SJSA1 (cell line): ENCODE measurements at places on chromosomes 4 and X. TPM values are rescaled to one million over a fixed set of nuclear protein-coding genes. Genes with fewer than 3 reads are reported as not detected.

- H3K27ac ChIP-seq = no peak overlapping the region
- no peak overlapping the region for H3K4me3 ChIP-seq
- H3K36me3 ChIP-seq = no peaks in the 10 kb centered on the region
- no peaks in the 10 kb centered on the region for H3K27me3 ChIP-seq
Observed at GRCh38 chr4:2785613-2786012, 7.3 kb upstream of the SH3BP2 start.

- no peak overlapping the region for H3K27ac ChIP-seq
- no peaks in the 10 kb centered on the region for H3K4me1 ChIP-seq
- no peaks in the 10 kb centered on the region for H3K36me3 ChIP-seq
- no peak overlapping the region for H3K4me3 ChIP-seq
- no peak for DNase-seq
- H3K27me3 ChIP-seq = no peaks in the 10 kb centered on the region
Observed at GRCh38 chr4:8761167-8761823, 110.3 kb downstream of the HMX1 start.

- no peak for DNase-seq
- H3K36me3 ChIP-seq = no peaks in the 10 kb centered on the region
- no peak overlapping the region for H3K4me3 ChIP-seq
- no peak overlapping the region for H3K27ac ChIP-seq
- H3K27me3 ChIP-seq = no peaks in the 10 kb centered on the region
Observed at GRCh38 chr4:36651253-36651652, 369.8 kb downstream of the DTHD1 start.

GRCh38 chrX:153938226-153938786 is 3.5 kb upstream of the NAA10 start:
- H3K27ac ChIP-seq = no peak overlapping the region
- H3K27me3 ChIP-seq = no peaks in the 10 kb centered on the region
- H3K4me1 ChIP-seq = peaks cover 3% of the 10 kb centered on the region; the same call in 1 of the 2 replicates

- no peak overlapping the region for H3K4me3 ChIP-seq
- H3K36me3 ChIP-seq = peaks cover 59% of the 10 kb centered on the region
- H3K27ac ChIP-seq = no peak overlapping the region
- H3K27me3 ChIP-seq = no peaks in the 10 kb centered on the region
- H3K4me1 ChIP-seq = no peaks in the 10 kb centered on the region
- no peak for DNase-seq
Observed at GRCh38 chr4:10074076-10074766, 42.4 kb downstream of the WDR1 start.

- DNase-seq = peak; percentile 43
- no peak overlapping the region for H3K27ac ChIP-seq
- H3K27me3 ChIP-seq = no peaks in the 10 kb centered on the region
- no peaks in the 10 kb centered on the region for H3K36me3 ChIP-seq
- peaks cover 13% of the 10 kb centered on the region for H3K4me1 ChIP-seq
Observed at GRCh38 chr4:95124906-95125504, 367.2 kb downstream of the BMPR1B start.

DNA sequence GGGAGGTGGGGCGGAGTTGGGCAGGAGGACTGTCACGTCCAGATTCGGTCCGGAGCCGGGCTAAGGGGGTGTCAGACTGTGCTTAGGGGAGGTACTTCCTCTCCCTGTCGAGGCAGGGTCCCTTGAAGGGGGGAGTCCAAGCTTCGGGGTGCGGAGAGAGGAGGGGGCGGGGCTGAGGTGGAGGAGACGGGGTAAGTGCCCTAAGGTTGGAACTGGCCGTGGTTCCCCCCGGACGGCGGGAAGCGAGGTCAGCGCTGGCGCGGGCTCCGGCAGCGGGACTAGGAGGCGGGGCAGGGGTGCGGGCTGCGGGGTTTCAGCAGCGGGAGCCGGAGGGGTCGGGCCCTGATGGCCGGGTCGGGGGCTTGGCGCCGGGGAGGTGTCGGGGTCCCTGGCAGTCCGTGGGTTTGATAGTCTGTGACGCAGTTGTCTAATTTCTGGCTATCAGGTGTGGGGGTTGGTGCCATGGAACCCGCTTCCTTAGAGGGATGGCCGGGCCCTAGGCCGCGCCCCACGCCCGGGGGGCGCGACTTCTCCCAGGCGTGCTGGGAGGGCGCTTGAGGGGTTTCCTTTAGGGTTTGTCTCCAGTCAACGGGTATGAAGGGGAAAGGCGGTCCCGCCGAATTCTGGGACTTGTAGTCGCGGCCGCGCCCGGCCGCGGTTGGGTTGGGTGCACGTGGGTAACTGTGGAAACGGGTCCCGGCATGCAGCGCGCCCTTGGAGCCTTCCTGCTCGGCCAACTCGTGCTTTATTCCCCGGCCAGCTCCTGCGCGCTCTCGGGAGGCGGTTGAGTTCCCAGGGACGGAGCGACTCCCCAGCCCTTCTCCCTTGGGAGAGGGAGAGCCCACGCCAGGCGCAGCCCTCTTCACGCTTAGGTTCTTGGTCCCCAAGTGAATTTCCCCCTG is 1.5 kb downstream of the DCUN1D4 start:
- peak overlapping the region; percentile 77 for H3K4me3 ChIP-seq
- H3K27me3 ChIP-seq = no peaks in the 10 kb centered on the region
- peaks cover 6% of the 10 kb centered on the region for H3K4me1 ChIP-seq

DNA sequence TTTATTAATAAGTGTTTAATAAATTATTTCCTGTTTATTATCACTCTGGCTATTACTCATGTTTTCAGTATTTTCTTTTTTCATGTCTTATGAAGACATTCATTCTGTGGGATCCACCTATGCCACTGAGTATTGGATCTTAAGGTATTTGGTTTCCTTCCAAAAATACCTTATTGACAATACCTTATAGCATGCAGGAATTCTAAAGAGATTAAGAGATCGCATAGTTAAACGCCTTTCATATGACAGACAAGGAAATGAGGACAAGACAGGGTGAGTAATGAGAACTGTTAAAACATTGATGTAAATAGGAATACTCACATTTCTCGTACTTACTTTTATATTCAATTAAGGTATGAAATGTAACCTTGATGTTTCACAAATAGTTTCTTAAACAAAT is 38.2 kb upstream of the TMPRSS11B start:
- no peaks in the 10 kb centered on the region for H3K4me1 ChIP-seq
- H3K4me3 ChIP-seq = no peak overlapping the region
- no peaks in the 10 kb centered on the region for H3K36me3 ChIP-seq

- no peaks in the 10 kb centered on the region; the same call in 1 of the 2 replicates for H3K4me1 ChIP-seq
- no peaks in the 10 kb centered on the region for H3K36me3 ChIP-seq
- DNase-seq = no peak
- H3K4me3 ChIP-seq = no peak overlapping the region
- no peak overlapping the region for H3K27ac ChIP-seq
Observed at GRCh38 chr4:99821918-99822503, 5.4 kb downstream of the DAPP1 start.

GRCh38 chrX:9462456-9462855 is 2.4 kb upstream of the TBL1X start:
- peaks cover 29% of the 10 kb centered on the region for H3K4me1 ChIP-seq
- H3K4me3 ChIP-seq = no peak overlapping the region

GRCh38 chrX:45381366-45381765 is 180.7 kb upstream of the DIPK2B start:
- no peaks in the 10 kb centered on the region for H3K36me3 ChIP-seq
- H3K27ac ChIP-seq = no peak overlapping the region
- H3K4me3 ChIP-seq = no peak overlapping the region
- no peaks in the 10 kb centered on the region for H3K4me1 ChIP-seq

DNA sequence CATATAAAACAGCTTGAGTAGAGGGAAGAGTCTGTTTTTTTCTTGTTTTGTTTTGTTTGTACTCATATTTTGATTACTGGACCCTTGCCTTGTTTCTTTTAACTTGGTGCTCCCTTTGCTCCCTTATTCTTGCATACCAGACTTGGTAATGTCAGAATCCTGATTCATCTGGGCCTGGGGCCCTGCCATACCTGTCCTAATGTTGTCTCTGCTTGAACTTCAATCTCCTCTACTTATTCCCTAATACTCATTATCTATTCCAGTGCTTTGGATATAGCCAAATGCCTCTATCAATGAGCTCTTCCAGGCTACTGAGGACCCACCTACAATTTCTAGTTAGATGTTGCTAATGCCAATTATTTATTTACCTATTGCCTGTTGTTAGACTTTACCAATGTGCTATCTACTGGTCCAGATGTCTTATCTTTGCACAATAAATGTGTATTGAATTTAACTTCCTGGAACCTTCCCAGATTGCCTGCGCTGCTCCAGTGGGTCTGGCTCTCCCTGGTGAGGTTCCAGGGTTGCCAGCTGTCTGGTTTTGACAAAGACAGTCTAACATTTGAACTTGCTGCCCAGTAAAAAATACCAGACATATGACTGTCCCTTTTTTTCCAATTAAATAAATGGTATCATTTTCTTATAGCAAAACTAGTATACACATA is 64.4 kb upstream of the ACSL4 start:
- H3K4me1 ChIP-seq = no peaks in the 10 kb centered on the region
- H3K27ac ChIP-seq = no peak overlapping the region
- H3K36me3 ChIP-seq = no peaks in the 10 kb centered on the region
- no peak for DNase-seq

GRCh38 chrX:10507181-10507580 is 113.2 kb downstream of the MID1 start:
- H3K27me3 ChIP-seq = no peaks in the 10 kb centered on the region
- DNase-seq = peak; percentile 37
- peak overlapping the region; percentile 82 for H3K27ac ChIP-seq
- no peak overlapping the region for H3K4me3 ChIP-seq

- no peaks in the 10 kb centered on the region for H3K4me1 ChIP-seq
- no peak for DNase-seq
- H3K27ac ChIP-seq = no peak overlapping the region
- no peak overlapping the region for H3K4me3 ChIP-seq
- H3K27me3 ChIP-seq = no peaks in the 10 kb centered on the region
- H3K36me3 ChIP-seq = no peaks in the 10 kb centered on the region
Observed at GRCh38 chrX:137916090-137916746, 350.3 kb downstream of the ZIC3 start.

DNA sequence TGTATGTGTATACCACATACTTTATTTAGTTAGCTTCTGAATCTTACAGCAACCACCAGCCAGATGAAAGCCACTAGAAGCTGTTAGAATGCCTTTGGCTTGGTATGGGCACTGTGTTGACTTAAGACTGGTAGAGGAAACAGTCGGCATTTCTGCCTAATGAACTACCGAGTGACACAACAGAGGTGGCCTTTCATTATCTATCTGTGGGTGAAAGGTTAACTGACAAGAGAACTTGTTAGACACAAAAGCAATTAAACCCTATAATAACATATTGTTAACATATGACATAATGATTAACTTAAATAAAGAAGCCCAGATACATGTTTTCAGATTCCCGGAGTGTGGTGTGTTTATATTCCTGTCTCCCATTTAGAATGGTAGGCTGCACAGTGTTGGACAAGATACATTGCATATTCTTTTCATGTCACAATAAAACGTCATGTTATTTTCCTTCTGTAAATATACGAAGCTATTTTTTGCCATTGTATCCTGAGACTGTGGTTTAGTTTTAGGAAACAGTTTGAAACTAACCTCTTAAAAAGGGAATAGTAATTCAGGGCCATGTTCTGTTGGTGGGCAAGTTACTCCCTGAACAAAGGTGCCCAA is 181.5 kb downstream of the SLIT2 start:
- peaks cover 16% of the 10 kb centered on the region for H3K4me1 ChIP-seq
- H3K36me3 ChIP-seq = no peaks in the 10 kb centered on the region
- H3K27ac ChIP-seq = no peak overlapping the region
- no peaks in the 10 kb centered on the region for H3K27me3 ChIP-seq
- H3K4me3 ChIP-seq = no peak overlapping the region

GRCh38 chr4:184396570-184397515 is 77.5 kb downstream of the IRF2 start:
- H3K4me1 ChIP-seq = peaks cover 53% of the 10 kb centered on the region
- no peak overlapping the region for H3K4me3 ChIP-seq
- no peak for DNase-seq
- peak overlapping the region; percentile 21 for H3K27ac ChIP-seq

- H3K4me3 ChIP-seq = no peak overlapping the region
- peaks cover 4% of the 10 kb centered on the region; the same call in 1 of the 2 replicates for H3K4me1 ChIP-seq
- no peaks in the 10 kb centered on the region for H3K27me3 ChIP-seq
Observed at GRCh38 chr4:53490965-53491622, 100.2 kb downstream of the LNX1 start.

GRCh38 chrX:101257448-101258258 is 33.5 kb downstream of the TAF7L start:
- no peak overlapping the region for H3K4me3 ChIP-seq
- H3K27ac ChIP-seq = no peak overlapping the region
- H3K4me1 ChIP-seq = no peaks in the 10 kb centered on the region
- H3K27me3 ChIP-seq = no peaks in the 10 kb centered on the region
- peak; percentile 38 for DNase-seq

DNA sequence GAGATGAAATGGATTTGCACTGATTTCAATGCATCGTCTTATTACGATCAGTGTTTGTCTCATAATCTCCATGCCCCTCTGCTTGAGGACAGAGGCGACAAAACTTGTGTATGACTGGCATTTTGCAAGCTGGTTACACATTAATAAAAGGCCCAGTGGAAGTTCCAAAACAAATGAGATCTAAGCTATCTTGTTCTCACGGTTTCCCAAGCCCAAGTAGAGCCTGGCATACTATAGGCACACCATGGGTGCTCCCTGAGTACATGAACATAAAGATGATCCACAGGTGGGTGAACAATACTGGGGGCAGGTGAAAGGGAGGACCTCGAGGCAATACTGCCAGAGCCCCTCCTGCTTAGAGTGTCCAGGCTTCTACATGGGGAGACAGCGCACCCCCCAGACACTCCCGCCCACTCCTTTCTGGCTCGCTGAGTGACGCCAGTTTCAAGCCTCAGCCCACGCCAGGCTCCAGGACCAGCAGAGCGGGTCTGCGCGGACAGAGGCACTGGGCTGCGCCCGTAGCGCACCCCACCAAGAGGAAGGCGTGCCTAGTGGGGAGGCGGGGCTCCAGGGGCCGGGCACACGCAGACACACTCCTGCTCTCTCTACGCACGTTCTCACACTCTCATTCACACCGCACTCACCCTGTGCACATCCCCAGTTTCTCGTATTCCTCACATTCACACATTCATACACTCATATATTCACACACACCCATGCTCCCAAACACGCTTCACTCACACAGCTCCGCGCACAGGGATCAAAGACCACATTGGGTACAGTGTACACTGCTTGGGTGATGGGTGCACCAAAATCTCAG is 8.9 kb upstream of the GSX2 start:
- no peaks in the 10 kb centered on the region for H3K27me3 ChIP-seq
- DNase-seq = no peak
- H3K27ac ChIP-seq = no peak overlapping the region
- H3K36me3 ChIP-seq = no peaks in the 10 kb centered on the region
- H3K4me1 ChIP-seq = peaks cover 14% of the 10 kb centered on the region

The PPP2R2C gene
- not detected in 2 replicates for total RNA-seq

The UGT2B7 gene
- not detected in 2 replicates for total RNA-seq

The VCX3B gene
- not detected in 2 replicates for total RNA-seq

The EVC gene
- 6.1 and 10.0 TPM in 2 replicates for total RNA-seq

The NSD2 gene
- 35.9 and 39.0 TPM in 2 replicates for total RNA-seq

The LUZP4 gene
- not detected in 2 replicates for total RNA-seq

The GYPA gene
- total RNA-seq = not detected in 2 replicates

The IL2RG gene
- total RNA-seq = not detected in 2 replicates

The MFAP3L gene
- 0.97 TPM in 1 of 2 replicates, not detected in the other for total RNA-seq

The HAND2 gene
- total RNA-seq = not detected in 2 replicates

The NAAA gene
- total RNA-seq = 34.3 and 70.4 TPM in 2 replicates

The MGAT4D gene
- total RNA-seq = not detected in 2 replicates

The ATP8A1 gene
- 0.42 and 0.53 TPM in 2 replicates for total RNA-seq

The RS1 gene
- 0.05 TPM in 1 of 2 replicates, not detected in the other for total RNA-seq

The ZNF41 gene
- 3.1 and 6.5 TPM in 2 replicates for total RNA-seq

The FOXR2 gene
- not detected in 2 replicates for total RNA-seq
